ENCODE measurements at places on chromosomes 3 and 15.

GRCh38 chr15:96058103-96058851 is 272.2 kb upstream of the NR2F2 start:
- no peak for DNase-seq

GRCh38 chr15:75732809-75733451 is 20.3 kb upstream of the CSPG4 start:
- DNase-seq: no peak

DNA sequence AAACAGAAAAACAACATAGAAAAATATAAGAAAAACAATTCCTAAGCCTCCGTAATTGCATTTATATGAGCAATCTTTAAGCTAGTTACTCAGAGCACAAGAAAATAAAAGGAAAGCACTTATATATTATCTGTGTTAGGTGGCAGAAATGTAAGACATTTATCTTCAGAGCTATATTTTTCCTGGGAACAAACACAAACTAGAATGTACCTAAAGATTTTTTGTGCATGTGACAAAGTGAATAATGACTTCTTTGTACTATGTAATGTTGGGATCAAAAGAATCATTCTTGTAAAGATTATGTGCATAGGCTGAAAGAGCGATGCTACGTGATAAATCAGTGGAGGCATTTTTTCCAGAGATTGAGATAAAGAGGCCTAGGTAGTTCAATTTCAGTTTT is 111.3 kb upstream of the GMNC start:
- DNase-seq: no peak

- DNase-seq: no peak
Observed at GRCh38 chr3:117016378-117016777, 306.8 kb downstream of the TUSC7 start.

GRCh38 chr3:148792516-148792915 is 35.1 kb upstream of the CPB1 start:
- DNase-seq: no peak

DNA sequence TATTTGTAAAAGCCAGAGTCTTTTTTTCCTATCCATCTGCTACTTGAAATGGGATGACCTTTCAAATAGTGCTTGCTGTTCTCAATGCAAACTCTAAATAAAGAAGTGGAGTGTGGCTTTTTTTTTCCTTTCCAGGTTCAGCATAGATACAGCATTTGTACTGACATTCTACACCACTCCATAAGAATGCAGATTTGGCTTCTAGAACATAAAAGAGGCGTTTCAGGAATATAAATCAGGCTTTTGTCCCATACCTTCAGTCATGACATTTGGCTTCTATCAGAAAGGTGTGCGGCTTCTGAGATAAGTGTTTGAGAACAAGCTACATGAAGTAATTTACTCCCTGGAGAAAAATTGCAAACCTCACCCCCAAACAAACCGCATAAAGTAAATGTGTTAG is 553.1 kb downstream of the FHIT start:
- no peak for DNase-seq

DNA sequence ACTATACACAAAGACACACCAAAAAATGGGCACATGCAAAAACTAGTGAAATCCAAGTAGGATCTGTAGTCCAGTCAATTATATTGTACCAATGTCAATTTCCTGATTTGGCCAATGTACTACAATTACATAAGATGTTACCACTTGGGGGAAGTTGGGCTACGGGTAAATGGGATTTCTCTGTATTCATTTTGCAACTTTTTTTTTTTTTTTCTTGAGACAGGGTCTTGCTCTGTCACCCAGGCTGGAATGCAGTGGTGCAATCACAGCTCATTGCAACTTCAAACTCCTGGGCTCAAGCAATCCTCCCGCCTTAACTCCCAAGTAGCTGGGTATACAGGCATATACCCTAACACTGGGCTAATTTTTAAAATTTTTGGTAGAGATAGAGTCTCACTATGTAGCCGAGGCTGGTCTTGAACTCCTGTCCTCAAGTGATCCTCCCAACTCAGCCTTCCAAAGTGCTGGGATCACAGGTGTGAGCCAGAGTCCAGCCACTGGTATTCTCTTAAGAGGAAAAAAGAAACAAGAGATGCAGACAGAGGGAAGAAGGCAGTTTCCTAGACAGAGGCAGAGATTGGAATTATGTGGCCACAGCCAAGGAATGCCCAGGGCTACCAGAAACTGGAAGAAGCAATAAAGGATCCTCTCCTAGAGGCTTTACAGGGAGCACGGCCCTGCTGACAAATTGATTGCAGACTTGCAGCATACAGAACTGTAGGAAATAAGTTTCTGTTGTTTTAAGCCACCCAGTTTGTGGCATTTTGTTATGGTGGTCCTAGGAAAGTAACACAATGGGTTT is 33.3 kb downstream of the TFDP2 start:
- DNase-seq: no peak

GRCh38 chr15:39086641-39087040 is 494.2 kb upstream of the THBS1 start:
- no peak for DNase-seq

DNA sequence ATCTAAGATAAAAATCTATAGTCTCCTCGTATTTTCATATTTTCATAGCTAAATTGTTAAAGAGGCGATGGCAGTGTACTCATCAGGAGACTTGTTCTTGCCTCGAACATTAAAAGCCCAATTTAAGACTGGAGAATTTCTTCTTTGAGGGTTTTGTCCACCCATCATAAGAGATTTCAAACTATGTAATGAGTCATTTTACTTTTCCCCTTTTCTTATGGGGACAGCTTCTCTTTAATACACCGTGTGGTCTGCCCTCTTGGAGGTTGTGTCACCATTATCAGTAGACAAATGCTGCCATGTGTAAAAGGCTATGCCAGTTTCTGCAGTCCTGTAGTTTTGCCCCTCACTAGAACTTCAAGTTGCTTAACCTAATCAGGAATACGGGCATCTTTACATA is 16.9 kb downstream of the TGFBR2 start:
- no peak for DNase-seq

GRCh38 chr3:9884555-9885165 is 4.6 kb upstream of the CIDEC start:
- DNase-seq: no peak

- DNase-seq: no peak
Observed at GRCh38 chr15:89630260-89630659, 25.0 kb downstream of the KIF7 start.

DNA sequence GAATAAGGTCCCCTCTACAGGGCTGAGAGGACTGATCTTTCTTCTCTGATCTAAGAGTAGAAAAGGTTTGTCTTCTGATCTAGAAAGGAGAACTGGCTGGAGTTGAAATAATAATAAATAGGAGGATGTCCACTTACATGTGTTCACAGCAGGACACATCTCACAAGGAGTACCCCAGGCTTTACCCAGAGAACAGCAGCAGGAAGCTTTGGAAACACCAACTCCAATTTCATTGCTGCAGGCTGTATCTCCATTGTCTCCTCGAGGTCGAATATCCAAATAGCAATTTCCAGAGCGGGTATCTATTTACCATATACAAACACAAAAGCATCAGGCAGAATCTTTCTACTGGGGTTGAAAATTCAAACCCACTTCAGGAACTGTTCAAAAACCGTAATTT is 136.6 kb downstream of the DUT start:
- no peak for DNase-seq

GRCh38 chr3:41960826-41961750 is 815 bp downstream of the ULK4 start:
- no peak for DNase-seq

DNA sequence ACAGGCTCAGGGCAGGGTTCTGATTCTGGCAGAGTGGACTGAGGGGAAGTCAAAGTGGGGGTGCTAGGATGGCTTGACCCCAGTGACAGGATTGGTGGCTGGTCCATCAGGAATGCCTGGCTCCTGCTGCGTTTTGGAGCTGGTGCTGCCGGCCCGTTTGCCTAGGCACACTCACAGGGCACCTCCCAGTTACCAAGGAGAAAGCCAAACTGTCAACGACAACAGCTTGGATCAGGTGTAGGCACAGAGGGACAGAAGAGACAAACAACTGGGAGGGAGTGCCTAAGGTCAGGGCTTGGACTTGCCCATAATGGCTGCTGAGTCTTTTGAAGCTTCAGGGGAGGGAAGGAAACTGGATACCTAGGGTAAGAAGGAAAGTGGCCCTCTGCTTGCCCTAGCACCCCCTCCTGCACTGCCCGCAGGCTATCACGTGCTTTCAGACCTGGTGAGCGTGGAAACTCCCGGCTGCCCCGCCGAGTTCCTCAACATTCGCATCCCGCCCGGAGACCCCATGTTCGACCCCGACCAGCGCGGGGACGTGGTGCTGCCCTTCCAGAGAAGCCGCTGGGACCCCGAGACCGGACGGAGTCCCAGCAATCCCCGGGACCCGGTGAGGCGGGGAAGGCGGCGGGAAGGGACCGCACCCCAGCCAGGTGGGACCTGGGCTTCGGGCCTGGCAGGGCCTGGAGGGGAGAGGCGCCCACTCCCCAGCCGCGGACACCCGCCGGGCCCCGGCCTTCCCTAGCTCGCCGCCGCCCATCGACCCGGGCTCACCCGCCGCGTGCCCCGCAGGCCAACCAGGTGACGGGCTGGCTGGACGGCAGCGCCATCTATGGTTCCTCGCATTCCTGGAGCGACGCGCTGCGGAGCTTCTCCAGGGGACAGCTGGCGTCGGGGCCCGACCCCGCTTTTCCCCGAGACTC is 5.1 kb downstream of the DUOX1 start:
- DNase-seq: no peak

DNA sequence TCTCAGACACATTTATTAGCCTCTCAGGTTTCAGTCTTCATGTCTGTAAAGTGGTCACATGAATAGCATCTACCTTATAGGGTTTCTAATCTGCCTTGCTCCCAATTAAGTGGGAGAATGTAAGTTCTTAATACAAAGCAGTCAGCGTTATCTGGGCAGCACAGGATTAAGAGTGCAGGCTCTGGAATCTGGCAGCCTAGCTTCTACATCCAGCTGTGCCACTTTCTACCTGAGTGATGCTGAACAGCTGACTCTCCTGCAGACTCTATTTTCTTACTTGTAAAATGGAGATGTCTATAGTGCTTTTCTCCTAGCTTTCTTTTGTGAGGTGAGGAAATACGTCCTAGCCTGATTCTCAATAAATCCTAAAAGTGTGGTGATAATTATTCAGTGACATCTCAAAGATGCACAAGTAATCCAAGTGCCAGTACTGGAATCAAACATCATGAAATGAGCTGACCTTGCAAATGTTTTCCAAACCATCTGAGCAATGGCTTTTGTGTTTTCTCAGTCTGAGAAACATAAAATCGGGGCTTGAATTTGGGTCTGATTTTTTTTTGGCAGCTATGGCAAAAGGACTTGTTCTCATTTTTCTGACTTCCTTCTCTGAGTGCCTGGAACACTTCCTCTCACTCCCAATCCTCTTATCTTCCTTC is 232.2 kb upstream of the FEZF2 start:
- DNase-seq: no peak

DNA sequence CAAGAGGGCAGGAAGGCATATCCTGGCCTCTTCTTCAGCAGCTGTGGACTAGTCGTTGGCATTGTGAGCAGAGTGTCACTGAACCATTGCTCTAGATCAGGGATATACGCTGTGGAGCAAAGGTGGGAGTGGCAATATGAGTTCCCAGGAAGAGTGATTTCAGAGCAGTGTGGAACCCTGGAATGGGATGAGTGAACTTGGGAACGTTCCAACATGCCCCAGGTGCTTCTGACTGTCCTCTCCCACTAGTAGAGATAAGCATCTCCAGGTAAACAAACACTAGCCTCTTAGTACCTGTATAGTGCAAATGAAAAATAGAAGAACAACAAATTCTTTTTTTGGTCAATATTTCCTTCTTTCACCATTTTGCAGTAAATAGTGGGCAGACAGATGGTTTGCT is 123.6 kb upstream of the VEPH1 start:
- DNase-seq: no peak

DNA sequence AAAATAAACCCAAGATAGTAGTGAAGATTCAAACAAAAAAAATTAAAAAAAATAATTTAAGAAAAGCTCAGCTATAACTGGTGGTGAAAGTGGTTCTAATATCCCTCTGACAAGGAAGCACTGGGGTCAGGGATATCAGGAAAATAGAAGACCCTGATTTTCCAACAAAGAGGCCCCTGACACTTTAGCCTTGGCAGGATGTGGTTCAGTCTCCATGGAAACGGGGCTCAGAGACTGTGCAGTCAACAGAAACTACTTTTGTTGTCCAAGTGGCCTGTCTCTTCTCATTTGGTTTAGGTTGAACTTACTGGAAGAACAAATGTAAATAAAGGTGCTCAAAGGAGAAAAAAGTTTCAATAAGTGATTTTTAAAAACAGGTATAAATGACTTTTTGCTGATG is 27.2 kb downstream of the INTS14 start:
- no peak for DNase-seq

GRCh38 chr3:180594631-180595558 is 7.1 kb upstream of the TTC14 start:
- no peak for DNase-seq

GRCh38 chr3:119257654-119258410 is 17.2 kb upstream of the B4GALT4 start:
- no peak for DNase-seq

GRCh38 chr3:127393131-127393820 is 105.4 kb upstream of the PRR20G start:
- DNase-seq: no peak

DNA sequence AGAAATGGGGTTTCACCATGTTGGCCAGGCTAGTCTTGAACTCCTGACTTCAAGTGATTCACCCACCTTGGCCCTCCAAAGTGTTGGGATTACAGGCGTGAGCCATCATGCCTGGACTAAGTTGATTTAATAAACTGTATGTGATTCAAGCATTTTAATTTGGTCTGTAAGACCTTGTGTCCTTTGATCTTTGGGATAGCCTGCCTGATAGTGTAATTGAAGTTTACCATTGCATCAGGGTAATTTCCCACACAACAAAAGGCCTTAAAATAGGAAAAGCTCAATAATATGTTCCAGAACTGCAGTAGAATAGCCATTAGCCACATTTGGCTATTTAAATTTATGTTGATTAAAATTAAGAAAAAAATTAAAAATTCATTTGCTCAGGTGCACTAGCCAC is 25.2 kb upstream of the DENND6A start:
- DNase-seq: no peak

DNA sequence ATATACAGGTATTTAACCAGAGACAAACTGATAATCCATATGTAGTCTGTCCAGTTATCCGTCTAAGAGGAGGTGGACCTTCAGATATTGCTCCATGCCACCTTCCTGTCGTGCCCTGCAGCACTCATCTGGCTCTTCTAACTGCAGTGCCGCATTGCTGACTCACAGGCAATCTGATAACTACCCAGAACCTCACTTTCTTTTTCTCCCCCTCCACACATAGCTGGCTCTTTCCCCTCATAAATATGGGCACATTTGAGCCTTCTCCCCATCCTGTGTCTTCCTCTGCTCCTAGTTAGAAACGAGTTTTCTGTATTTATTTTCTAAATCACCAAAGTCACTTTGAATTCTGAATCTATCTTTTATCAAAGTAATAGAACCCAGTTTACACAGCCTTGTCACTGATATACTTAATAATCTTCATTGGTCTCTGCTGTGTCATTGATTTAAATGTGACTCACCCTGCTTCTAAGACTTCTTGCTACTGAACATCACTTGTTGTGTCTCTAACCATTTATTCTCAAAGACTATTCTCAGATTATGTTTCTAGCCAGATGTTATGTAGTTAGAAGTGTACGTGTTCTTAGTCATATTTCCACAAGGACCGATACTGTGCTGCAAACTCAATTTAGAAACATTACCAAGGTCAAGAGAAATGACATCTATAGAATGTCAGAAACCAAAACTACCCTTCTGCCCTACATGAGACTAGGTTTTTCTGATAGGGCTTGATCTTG is 17.4 kb upstream of the KCNMB2 start:
- DNase-seq: no peak

All from forelimb muscle (tissue), 1 donor.